ENCODE measurements at places on chromosomes 6 and 20. TPM values are rescaled to one million over a fixed set of nuclear protein-coding genes. Genes with fewer than 3 reads are reported as not detected.

WFDC12 gene
- not detected for total RNA-seq

OSTM1 gene
- 64.3 TPM for total RNA-seq

DNA sequence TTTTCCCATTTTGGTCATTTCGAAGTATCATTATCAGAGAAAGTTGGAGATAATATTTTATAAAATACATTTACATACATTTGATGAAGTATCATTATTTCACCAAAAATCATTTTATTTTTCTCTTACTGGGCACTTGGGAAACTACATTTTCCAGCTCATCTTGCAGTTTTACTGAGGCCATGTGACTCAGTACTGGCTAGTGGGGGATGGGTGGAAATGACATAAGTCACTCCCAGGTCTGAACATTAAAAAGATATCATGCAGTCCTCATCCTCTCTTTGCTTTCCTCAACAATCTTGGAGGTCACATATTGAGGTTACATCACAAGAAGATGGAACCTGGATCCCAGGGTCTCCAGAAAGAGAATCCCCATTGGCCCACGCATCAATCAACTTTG, 84.1 kb downstream of the CD24 start:
- no peak for DNase-seq

DNA sequence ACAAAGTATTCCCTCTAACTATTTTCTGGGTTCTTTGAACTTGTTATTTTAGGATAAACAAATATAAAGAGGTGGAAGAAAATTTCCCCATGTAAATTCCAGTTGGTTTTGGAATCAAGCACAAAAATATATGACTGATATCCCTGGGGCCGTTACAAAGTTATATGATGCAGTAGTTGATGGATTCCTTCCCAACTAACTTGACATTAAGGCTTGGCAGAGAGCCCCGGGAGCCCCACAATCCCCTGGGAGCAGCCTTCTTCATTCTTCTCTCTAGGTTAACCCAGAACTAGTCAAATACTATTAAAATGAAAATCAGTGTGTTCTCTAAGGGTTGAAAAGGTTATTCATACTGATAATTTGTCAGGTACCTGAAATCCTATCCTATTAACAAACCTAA, 508.9 kb upstream of the SOX4 start:
- no peak for DNase-seq

RIPOR2 gene
- 20.9 TPM for total RNA-seq

ARMC2 gene
- total RNA-seq: 0.56 TPM

DNA sequence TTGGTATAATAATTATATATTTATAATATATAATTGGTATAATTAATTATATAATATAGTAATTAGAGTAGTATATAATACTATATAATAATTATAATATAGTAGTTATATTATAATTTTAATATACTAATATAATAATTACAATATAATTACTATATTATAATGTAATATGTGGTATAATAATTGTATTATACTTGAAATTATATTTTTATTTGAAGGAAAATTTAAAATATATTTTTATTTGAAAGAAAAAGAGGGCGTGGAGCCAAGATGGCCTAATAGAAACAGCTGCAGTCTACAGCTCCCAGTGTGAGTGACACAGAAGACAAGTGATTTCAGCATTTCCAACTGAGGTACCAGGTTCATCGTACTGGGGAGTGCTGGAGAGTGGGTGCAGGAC, 365.9 kb downstream of the MMUT start:
- DNase-seq: no peak

DNA sequence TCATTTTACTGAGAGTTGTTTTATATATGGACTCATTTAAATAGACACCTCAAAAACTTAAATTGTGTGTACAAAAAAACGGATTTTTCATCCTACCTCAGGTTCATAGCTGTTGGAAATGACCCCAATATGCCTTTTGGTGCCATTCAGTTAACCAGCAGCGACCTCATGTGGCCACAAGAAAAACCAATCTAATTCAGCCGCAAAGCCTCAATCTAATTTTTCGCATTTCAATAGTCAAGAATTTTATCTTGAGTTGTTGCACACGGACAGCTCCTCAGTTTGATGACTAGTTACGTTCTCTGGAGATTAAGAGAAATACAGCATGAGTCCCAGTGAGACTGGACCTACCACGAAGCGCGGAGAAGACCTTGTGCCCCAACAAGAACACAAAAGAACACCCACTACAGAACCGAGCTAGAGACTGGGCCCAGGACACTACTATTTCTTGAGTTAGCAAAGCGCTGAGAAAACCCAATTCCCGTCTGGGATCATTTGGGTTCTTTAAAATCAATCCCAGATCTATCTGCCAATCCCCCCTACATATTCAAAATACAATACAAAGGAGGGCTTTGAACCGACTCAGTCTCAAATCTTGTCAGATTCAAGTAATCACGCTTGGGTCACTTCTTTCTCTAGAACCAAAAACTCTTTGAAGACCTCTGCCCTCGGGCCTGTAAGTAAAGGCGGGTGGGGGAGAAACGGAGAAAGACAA, 1.1 kb downstream of the TCP11 start:
- DNase-seq: no peak

DNA sequence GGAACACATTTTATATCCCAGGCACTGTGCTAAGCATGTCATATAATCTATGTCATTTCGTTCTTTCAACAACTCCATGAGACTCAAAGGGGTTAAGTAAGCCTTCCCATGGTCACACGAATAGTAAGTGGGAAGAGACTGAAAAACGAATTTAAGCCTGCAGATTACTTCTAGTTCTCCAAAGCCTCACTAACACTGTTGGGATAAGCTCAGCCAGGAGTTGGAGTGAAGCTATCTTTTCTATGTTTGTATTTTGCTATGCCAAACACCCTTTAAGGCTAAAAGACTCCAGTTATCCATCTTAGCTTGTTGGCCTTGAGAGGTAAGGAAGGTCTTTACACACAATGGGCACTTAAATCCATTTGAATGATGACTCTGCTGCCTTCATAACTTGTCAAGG, 148.1 kb upstream of the UST start:
- DNase-seq: no peak

- no peak for DNase-seq
Measured at GRCh38 chr6:24126586-24127192, 674 bp downstream of the NRSN1 start.

- no peak for DNase-seq
Measured at GRCh38 chr6:153104220-153104619, 26.9 kb downstream of the RGS17 start.

- DNase-seq: no peak
Measured at GRCh38 chr20:50815162-50815989, 20.5 kb downstream of the BCAS4 start.

DNA sequence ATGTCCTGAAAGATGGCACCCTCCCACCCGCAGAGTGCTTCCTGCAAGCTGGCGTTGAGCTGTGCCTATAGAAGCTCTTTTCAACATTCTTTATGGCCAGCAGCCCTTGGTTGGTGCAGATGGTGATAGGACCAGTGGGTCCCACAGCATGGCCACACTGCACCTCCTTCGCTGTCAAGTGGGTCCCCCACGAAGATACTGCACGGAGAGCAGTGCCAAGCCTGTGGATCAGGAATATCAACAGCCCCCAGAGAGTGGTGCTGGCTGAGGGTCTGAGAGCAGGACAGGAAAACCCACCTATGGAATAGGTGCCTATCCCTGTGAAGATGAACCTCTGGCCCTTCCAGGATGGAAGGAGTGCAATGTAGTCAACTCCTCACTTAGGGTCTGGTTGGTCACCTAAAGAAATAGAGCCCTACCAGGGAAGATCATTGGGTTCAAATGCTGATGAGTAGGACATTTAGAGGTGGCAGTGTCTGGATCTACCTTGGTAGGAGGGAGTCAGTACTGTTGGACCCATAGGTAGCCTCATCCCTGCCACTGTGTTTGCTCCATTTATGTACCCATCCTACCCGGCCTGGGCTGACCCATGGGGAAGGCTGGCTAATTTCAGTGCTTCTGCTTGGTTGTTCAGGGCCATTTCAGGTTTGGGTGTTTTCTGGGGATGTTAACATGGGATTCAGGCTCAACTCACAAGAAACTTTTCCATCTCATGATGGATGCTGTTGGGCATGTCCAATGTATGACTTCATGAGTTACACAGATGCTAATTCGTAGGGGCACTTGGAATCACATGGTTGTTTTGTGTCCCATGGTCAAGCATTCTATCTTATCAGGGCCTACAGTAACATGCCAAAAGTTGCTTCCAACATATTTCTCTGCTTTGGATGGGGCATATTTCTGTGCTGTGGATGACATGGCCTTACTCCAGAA, 33.4 kb upstream of the MICB start:
- no peak for DNase-seq

Data from gastrocnemius medialis (tissue), 4 donors.